ENCODE measurements at places on chromosomes 4 and X.

DNA sequence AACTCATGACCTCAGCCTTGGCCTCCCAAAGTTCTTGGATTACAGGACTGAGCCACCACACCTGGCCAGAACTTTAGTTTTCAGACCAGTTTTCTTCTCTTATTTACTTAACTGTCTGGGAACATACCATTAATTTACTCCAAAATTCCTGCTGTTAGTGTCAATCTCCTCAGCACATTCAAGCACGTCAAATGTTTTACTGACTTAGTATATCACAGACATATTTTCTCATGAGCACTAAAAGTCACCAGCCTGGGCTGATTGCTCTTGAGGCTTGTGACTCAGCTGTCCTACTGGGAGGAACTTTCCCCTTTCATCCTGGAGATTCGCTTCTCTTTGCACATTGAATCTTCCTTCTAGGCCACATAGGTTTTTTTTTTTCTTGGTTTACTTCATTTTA lies 109.6 kb downstream of the PCDH18 start:
- no peak for DNase-seq

- DNase-seq: no peak
These were observed 25.6 kb upstream of the MMRN1 start for GRCh38 chr4:89868999-89869589.

DNA sequence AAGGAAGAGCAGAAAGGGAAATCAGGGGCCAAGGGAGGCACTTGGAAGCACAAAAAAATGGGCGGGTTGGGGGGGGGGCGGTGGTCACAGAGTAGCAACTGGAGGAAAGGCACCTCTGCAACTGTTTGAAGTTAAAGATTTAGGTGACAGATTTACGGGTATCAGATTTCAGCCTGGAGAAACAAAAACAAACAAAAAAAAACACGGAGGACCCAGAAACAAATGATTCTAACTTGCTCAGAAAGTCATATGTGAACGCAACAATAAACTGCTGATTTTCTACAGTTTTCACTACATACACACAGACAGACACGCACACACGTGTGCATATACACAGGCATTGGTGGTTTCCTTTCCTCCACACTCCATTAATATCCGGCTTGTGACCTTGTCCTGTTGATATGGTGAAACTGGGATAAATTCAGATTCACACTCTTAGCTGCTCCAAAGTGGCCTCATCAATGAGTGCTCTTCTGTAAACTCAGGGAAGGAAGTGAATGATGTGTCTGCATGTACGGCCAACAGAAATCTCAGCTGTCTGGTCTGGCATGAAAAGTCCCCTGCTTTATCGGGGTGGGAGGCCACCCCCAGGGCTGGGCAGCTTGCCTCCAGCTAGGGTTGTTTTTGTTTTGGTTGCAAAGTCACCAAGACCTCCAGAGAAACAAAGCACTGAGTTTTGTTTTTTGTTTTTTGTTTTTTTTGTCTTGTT lies 54.3 kb downstream of the CHST7 start:
- DNase-seq: no peak

- DNase-seq: no peak
These were observed 10.0 kb downstream of the LAGE3 start for GRCh38 chrX:154469114-154469513.

GRCh38 chr4:153486281-153487151 lies 20.4 kb downstream of the TMEM131L start:
- DNase-seq: no peak

GRCh38 chr4:98688411-98689290 lies 30.2 kb upstream of the TSPAN5 start:
- no peak for DNase-seq

DNA sequence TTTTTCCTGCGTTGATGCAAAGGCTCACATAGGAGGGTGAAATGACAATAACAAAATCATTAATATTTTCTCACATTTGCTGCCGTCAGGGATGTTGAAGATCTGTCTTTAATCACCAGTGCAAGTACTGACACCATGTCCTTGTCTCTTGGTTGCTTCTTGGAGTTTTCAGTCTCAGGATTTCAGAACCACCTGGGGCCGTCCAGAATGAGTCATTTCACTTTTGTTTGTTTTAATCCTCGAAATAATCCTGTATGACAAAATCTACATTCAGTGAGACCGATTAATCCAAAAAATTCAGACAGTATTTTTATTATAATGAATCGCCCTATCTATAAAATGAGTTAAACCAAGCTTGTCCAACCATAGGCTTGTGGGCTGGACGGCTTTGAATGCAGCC lies 47.2 kb downstream of the NEIL3 start:
- no peak for DNase-seq

GRCh38 chr4:26574563-26574962 lies 9.3 kb upstream of the TBC1D19 start:
- DNase-seq: no peak

DNA sequence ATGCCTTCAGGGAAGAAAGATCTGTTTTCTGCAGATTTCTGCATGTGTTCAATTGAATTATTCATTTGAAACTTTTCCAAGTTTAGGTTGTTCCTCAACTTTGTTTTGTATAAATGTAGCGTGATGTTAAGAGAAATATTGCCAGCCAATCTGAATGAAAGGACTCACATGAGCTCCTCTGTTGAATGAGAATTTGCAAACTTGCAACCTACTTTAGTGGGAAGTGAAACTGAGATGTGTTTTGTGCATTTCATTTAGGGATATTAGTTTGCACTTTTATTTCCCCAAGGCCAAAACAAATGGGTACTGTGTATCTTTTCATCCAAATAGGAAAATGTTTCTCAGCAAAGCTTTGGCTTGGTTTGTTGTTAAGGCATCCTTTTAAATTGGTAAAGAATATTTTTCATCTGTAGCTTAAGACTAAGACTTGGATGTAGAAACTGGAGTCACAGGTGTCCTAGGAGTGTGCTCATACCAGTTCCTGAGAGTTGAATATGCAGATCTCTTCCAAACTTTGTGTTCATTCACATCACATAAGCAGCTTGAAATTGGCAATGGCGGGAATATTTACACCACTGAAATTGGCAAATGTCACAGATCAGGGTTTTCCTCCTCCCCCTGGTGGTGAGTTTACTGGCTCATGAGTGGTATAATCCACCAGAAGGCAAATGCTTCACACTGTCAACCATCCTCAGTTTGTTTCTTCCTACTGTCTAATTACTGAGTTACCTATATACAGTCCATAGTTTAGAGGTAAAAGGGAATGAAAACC lies 193.6 kb upstream of the BANK1 start:
- DNase-seq: peak; percentile 13

DNA sequence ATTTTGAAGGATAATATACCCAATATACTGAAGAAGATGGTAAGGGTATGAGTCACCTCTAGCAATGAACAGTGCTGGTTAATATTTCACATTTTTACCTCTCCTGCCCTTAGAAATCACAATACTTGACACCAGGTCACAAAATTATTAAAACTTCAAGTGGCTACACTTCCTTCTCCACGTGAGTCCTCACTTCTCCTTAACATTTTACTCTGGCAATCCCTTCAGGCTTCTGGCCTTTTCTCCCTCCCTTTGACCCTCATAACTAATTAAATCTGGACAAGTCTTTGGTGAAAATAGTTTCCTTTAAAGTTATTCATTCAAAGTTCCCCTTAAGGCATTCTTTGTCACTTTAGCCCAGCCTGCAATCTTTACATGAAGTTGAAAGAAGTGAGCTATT lies 190.4 kb downstream of the UNC5C start:
- no peak for DNase-seq

- DNase-seq: no peak
These were observed 27.8 kb upstream of the PSAPL1 start for GRCh38 chr4:7462509-7462971.

DNA sequence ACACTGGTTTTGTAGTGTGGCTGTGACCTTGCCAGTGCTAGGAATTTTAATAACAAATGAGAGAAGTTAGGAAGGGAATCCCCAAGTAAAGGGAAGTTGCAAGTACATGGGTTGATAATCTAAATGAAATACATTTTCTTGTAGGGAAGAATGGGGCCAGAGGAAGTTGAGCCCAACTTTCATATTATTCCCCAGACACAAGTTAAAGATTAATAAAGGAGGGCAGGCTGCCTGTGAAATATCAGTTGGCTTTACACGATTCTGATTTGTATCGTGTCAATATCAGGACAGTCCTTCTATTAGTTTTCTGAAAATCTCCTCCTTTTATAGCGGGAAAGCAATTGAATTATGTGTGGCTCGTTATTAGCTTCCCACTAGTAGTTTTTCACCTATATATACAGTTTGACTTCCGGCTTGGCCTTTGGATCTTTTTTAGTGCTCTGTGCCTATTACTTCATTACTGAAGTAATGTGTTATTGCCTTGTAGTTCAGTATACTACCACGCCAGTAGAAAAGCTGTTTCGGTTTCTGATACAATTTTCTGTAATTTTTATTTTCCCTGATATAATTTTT lies 1.7 kb downstream of the PDLIM5 start:
- no peak for DNase-seq

GRCh38 chr4:7894098-7894676 lies 45.5 kb downstream of the AFAP1 start:
- DNase-seq: no peak

- DNase-seq: no peak
These were observed 134.5 kb upstream of the IL15 start for GRCh38 chr4:141501931-141502330.

DNA sequence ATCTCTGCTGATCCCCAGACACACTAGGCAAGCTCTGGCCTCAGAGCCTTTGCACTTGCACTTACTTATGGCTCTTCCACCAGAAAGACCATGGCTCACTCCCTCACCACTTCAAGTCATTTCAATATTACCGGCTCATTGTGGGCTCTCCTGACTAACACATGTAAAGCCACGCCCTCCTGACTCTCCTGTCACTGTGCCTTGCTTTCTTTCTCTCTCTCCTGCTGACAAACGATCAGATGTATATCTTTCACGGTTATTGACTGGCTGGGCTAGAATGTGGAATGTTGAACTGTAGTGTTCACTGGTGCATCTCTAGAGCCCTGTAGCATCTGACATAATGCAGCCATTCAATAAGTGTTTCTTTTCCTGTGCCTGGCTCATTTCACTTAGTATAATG lies 425.1 kb downstream of the RAB28 start:
- no peak for DNase-seq

DNA sequence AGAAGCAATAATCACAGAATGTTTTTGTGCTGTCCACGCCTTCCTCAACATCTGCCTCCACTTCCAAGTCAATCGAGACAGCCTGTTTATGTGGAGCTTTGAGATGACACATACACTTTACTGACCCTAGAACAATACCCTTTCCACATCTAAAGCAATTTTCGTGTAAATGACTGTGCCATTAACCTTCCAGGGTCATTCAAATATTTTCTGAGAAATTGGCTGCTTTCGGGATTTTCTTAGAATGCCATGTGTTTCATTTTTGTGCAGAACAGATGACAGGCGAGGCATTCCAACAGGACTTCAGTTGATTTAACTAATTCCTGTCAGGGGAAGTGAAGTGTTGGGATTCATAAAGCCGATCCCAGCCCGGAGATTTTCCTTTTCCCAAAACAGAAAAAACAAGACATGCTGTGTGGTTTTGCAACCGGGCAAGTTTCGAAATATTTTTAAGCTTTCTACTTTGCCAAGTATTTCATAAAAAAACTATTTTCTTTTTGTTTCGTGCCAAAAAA lies 73.9 kb downstream of the SORBS2 start:
- DNase-seq: no peak

- DNase-seq: no peak
These were observed at the start of gene VEGFD for GRCh38 chrX:15384304-15384703. Gene VEGFD, minus strand, starts transcription at chrX:15384413. Its CDS starts 467 bp downstream, at chrX:15383946.

- no peak for DNase-seq
These were observed 591.9 kb downstream of the TECRL start for GRCh38 chr4:63817196-63817865.

DNA sequence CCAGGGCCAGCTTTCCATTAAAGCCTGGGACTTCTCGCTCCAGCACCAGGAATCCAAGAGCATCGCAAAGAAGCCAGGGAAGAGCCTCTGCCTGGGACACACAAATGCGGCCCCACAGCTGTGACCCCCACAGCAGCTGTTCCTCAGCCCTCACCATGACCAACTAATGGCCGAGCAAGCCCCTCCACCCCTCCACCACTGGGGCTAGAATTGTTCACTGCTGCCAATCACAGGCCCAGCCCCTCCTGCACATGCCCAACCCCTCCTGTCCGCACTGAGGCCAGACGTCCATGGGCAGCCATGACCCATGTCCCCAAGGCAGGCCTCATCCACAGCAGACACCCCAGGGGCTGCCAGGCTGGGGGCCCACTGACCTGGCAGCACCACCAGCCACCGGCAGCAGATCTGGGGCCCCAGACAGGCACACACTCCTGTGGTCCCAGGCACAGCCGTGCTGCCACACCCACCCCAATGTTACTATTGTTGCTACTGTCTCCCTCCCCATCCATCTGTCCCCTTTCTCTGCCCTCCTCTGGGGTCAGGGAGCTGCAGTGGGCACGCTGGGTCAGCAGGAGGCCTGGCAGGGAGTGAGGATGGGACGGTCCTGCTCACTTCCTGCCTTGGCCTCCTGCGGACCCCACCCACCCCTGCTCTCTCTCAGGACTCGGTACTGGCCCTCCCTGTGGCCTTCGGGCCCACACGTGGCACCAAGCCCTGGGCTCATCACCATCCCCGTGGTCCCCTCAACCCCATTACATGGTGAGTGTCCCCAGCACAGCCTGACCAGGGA lies 56.0 kb downstream of the ZFYVE28 start:
- no peak for DNase-seq

DNA sequence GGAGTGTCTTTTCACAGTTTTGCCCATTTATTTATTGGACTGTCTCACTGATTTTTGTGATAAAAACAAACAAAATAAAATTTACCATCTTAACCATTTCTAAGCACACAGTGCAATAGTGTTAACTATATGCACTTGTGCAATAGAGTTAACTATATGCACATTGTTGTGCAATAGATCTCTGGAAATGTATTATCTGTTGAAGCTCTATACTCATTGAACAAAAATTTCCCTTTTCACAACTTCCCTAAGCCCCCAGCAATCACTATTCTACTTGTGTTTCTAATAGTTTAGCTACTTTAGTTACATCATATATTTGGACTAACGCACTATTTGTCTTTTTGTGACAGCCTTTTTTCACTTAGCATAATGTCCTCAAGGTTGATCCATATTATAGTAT lies 59.7 kb upstream of the BEX4 start:
- no peak for DNase-seq

- DNase-seq: no peak
These were observed 176.5 kb downstream of the AR start for GRCh38 chrX:67720344-67720743.

- DNase-seq: no peak
These were observed 10.4 kb downstream of the OGT start for GRCh38 chrX:71543316-71543715.

- no peak for DNase-seq
These were observed 88.3 kb upstream of the CITED1 start for GRCh38 chrX:72393836-72394517.

- DNase-seq: no peak
These were observed 219.1 kb downstream of the THOC2 start for GRCh38 chrX:123513585-123514278.

DNA sequence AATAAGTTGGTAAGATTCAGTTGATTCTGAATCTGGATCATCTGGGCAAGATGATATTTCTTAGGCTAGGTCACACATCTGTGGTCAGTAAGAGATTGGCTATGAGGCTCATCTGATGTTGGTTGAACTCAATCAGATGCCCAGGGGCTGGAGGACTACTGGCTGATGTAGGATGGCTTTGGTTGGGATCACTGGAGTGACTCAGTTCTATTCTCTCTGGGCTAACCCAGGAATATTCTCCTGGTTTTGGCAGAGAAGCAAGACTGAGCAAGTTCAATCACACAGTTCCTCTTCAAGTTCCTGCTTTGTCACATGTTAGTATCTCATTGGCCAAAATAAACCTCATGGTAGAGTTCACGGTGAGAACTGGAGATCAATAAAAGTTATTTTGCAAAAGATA lies 902.3 kb upstream of the SLIT2 start:
- DNase-seq: no peak

All from activated gamma-delta T cell treated with anti-CD3 and anti-CD28 coated beads, Interleukin-2, amount 50 U/mL, for 16 hours (primary cell).